ENCODE measurements at places on chromosomes 16 and 17. TPM values are rescaled to one million over a fixed set of nuclear protein-coding genes. Genes with fewer than 3 reads are reported as not detected.

DNA sequence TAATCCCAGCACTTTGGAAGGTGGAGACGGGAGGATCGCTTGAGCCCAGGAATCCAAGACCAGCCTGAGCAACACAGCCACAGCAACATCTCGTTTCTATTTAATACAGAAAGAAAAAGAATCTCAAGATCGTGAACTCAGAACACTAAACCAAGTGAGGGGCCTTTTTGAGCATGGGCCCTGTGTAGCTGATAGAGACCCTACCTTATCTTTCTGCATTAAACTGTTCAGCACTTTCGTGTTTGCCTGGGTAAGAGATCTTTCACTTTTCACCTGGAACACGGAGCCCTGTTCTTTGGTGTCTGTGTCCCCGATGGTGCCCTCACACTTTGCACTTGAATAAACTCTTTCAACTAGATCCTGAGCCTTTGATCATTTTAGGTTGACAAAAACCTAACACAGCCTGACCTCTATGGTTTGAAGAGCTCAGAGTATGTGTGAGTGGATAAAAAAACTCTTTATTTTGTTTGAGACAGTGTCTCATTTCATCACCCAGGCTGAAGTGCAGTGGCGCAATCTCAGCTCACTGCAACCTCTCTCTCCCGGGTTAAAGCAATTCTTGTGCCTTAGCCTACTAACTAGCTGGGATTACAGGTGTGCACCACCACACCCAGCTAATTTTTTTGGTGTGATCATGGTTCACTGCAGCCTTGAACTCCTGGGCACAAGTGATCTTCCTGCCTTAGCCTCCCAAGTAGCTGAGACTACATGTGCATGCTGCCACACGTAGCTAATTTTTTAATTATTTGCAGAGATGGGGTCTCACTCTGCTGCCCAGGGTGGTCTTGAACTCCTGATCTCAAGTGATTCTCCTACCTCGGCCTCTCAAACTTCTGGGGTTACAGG is 83.8 kb upstream of the GRIN2A start:
- DNase-seq = no peak

- DNase-seq = no peak
These were observed 6.9 kb downstream of the DEXI start for GRCh38 chr16:10935226-10935915.

DNA sequence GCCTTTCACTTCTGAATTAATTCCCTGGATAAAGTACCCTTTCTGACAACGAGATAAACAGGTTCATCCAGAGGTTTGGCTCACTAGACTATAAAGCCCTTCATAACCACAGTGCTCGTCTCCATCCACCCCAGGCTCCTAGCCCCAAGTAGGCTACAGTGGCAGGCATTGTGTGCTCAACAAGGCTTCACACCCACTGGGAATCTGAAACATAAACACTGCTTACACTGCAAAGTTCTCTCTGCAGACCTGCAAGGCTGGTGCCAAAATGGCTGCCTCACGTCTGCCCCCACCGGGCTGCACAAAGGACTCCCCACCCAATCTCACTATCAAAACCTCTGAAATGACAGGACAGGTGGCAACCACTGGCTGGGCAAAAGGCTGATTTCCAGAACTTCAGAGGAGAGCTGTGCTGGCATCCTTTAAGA is 5.1 kb upstream of the HLF start:
- DNase-seq = peak; percentile 48

DNA sequence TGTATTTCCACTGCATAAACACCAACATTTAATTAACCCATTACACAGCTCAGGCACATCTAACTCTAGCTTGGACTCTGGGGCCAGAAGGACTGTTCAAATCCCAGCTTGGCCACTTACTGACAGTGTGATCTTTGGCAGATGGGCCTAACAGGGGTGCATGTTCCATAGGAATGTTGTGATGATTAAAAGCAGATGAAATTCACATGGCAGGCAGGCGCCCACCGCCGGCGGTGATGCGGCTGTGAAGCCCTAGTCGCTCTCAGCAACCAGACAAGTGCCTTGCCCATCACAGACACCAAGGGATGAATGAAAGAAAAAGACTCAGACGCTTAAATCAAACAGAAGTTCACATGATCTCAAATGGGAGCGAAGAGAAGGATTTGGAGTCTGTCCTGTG is 84.6 kb upstream of the WSB1 start:
- DNase-seq = no peak

ERAL1 gene
- 35.7 TPM for total RNA-seq

TBC1D3I gene
- not detected for total RNA-seq

ATP2A1 gene
- not detected for total RNA-seq

Measured in SK-MEL-5 (cell line).